ENCODE measurements at places on chromosomes 2 and 18.

- DNase-seq = no peak
These were observed 65.6 kb downstream of the CACNB4 start for GRCh38 chr2:152033011-152033925.

DNA sequence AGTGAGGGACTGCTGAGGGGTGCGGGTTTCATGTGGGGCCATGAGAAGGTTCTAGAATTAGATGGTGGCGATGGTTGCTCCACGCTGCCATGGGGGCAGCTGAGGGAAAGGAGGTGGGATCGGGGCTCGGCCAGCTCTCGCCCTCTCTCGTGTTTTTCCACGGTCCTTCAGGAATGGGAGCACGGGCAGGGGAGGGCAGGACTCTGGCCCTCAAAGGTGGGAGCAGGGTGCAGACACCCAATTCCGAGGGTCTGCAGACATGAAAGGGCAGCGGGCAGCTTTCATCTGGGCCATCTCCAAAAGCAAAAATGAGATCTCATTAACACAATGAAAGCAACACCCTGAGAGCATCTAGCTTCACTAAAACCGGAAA lies 53.4 kb upstream of the SALL3 start:
- no peak for DNase-seq

GRCh38 chr18:73093687-73094250 lies 226.0 kb upstream of the NETO1 start:
- DNase-seq = no peak

GRCh38 chr2:231992888-231993287 lies 31.4 kb downstream of the DIS3L2 start:
- DNase-seq = no peak

DNA sequence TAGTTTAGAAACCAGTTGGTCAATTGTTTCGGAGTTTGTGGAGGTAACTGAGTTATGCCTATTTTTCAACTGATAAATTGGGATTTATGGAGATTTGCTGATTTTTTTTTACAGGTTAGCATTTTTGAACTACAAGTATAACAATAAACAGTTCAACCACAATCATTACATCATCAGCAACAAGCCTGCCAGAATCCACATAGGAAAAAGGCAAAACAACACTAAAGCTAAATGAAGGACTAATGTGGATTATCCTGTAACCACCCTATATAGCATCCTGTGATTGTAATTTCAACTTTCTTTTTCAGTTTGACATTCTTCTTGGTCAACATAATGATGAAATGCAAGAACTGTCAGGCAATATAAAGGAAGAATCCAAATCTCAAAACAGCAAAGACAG lies 76.5 kb downstream of the CCDC102B start:
- DNase-seq = no peak

- peak; percentile 42 for DNase-seq
These were observed 90.9 kb downstream of the CAPN13 start for GRCh38 chr2:30716123-30716900.

- DNase-seq = no peak
These were observed 492.0 kb downstream of the TNS1 start for GRCh38 chr2:217510771-217511291.

DNA sequence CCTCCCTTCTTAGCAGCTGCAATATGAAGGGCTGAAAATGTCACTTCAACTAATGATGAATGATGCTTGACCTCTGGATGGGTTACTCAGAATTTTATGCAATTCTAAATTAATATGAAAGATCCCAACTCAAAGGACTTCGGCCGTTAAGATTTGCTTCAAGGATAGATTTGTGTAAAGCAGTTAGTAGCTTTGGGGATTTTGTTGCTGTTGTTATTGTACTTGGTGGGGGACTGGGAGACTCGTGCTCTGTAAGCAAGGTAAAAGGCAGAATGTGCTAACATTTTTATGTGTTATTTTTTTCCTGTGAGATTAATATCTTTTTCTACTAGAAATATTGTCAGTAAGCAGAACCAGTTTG lies 478.8 kb downstream of the ARHGAP15 start:
- no peak for DNase-seq

DNA sequence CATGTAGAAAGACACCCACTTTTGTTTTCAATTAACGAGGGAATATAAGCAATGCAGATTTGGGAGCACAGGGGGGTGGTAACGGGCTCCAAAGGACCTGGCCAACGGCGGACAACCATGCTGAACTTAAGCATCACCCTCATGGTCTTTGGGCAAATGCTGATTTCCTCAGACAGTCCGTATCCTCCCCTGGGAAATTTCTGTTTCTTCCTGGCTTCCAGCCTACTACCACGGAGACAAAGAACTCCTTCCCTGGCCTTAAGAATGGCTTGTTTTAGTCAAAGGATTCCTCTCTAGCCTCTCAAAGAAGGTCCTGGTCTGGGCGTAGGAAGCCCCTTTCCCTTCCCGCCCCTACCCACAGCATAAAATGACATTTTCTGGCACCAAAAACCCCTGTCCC lies 34.3 kb downstream of the EN1 start:
- no peak for DNase-seq

- DNase-seq = no peak
These were observed 19.6 kb upstream of the ESPNL start for GRCh38 chr2:238080518-238080917.

- DNase-seq = no peak
These were observed 75.4 kb downstream of the SPTBN1 start for GRCh38 chr2:54531558-54531957.

DNA sequence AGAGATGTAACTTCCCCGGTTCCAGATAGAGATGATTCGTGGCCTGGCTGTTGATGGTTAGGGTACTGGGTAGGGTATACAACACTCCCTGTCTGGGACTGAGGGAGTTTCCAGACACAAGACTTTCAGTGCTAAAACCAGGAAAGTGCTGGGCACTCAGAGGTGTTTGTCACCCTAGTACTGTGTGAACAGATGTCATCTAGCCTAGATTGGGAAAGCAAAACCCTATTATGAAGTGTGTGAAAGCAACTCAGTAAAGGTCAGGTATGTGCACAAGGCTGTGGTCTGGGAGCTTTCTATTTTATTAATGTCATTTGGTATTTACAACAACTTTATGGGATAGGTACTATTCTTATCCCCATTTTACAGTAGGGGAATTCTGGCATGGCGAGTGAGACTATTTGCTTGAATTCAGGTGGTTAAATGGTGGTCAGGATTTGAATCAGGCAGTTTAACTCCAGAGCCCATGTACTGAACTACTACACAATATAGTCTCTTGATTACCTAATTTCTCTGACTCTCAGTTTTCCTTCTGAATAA lies 2.6 kb downstream of the BZW1 start:
- no peak for DNase-seq

DNA sequence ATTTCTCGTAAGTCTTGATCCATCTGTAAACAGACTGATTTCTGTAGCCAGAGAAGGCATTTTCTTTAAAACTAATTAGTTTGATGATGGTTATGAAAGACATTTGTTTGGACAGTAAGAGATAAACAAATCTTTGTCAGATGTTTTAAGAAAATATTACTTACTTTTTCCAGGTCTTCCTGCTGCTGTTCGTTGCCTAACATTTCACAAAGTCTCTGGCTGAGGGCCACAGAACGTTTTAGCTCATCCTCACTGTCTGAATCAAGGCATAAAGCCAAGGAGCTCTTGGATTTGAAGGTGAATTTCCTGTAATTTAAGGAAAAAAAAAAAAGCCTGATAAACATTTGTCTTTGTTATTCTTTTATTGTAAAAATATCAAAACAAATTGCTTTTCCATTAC lies 57.8 kb downstream of the VIL1 start:
- no peak for DNase-seq

DNA sequence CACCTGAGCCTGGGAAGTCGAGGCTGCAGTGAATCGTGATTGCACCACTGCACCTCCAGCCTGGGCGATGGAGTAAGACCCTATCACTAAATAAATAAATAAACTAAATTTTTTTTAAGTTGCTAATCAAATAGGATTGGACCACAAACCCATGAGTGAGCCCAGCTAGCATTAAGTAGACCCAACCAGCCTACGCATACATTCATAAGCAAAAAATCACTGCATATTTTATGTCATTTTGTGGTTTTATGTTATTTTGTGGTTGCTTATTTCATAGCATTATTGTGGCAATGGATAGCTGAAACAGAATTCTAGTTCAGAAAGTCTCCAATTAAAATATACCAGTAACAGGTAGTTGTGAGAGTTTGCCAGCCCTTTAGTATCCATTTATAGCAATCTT lies 29.1 kb upstream of the ZC3H15 start:
- no peak for DNase-seq

GRCh38 chr2:9980520-9980919 lies 29.0 kb downstream of the GRHL1 start:
- no peak for DNase-seq

GRCh38 chr2:45567288-45567963 lies 43.6 kb downstream of the SRBD1 start:
- no peak for DNase-seq

DNA sequence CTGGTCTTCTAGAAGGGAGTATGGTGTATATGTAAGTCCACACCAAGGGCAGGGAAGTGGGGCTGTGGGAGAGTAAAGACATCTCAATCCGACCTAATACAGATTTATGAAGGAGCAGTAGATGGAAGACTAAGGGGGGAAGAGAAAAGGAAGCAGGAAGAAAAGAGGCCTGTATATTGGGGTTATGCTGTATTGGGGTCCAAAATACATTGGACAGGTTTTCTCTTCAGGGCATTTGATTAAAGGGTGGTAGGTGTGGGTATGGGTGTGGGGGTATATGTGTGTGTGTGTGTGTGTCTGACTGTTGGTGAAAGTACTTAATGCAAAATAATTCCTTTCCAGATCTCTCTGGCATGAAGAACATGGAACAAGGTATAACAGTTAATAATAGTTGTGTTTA lies 33.6 kb upstream of the SCYGR2 start:
- DNase-seq = no peak

GRCh38 chr2:28273751-28274150 lies 118.9 kb upstream of the FOSL2 start:
- DNase-seq = peak; percentile 18

DNA sequence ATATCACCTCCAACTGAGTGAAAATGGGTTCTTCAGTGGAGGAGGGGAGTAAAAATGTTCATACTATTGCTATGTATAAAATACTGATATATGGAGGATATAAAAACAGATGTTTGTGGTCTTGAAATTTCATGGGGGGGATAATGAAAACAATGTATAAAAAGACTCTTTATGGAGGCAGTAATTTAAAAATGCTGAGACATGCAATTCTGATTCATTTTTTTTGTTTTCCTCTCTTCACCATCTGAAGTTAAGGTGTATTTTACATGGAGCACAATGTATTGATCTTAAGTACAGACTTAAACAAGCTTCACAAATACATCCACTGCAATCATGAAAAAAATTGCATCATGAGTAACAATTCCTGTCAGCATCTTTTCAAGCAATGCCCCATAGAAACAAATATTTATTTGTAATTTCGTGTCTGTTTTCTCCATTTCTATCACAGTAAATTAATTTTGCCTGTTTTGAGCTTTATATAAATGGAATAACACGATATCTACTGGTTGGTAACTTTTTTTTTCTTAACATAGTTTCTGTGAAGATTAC lies 393.2 kb upstream of the ZNF804A start:
- no peak for DNase-seq

- no peak for DNase-seq
These were observed 46.5 kb downstream of the MBP start for GRCh38 chr18:77086034-77086433.

GRCh38 chr2:207734264-207734635 lies 22.8 kb downstream of the CCNYL1 start:
- no peak for DNase-seq

DNA sequence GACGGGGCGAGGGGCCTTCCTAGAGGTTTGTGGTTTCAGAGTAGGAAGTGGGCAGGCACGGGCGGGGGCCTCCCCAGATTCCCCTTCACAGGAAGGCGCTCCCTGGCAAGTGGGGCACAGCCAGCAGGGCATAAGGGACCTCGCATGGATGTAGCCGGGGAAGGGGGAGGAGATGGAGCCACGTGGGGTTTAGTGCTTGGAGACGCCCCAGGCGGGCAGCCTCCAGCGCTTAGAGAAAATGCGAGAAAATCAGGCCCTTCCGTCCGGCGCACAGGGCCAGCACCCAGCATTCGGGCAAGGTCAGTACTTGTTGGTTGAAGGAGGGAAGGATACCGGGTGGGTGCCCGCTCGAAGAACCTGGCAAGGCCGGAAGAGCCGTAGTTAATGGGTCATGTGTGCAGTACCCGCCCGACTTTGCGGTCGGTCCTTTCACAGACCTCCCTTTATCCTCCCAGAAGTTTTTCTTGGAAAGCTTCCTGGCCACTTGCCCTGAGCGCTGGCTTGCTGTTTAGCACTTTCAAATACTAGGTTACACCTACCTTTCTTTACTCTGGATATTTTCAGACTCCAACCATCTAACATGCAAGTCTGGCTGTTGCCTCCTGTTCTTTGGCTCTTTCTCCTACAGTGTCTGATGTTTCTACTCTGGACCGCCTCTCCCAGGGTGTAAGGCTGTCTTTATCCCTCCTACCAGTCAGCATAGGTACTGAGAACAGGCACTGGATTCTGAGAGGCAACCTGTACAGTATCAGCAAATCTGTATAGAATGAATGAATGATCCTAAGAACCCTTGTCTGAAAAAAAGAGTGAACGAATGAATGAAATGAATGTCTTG lies 78.1 kb downstream of the CIB4 start:
- no peak for DNase-seq

DNA sequence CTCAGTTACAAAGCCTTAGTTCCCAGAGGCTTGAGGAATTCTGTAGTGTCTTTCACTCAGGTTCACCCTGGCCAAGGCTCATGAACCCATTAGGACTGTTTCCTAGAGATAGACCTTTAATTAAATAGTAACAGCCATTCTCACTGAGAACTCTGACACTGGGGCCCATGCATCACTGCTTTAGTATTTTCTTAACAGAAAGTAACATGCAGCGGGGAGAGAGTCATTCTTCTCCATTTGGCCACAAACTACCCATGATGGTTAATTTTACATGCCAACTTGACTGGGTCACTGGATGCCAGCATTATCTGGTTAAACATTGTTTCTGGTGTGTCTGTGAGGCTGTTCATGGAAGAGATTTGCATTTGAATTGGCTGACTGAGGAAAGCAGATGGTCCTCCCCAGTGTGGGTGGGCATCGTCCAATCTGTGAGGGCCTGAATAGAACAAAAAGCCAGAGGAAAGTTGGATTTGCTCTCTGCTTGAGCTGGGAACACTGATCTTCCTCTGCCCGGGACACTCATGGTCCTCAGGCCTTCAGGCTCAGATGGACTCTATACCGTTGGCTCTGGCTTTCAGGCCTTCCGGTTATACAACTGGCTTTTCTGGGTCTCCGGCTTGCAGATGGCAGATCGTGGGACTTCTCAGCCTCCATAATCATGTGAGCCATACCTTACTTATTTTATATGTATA lies 5.6 kb upstream of the CPLX4 start:
- DNase-seq = no peak

- no peak for DNase-seq
These were observed 7.4 kb downstream of the THNSL2 start for GRCh38 chr2:88177556-88177955.

DNA sequence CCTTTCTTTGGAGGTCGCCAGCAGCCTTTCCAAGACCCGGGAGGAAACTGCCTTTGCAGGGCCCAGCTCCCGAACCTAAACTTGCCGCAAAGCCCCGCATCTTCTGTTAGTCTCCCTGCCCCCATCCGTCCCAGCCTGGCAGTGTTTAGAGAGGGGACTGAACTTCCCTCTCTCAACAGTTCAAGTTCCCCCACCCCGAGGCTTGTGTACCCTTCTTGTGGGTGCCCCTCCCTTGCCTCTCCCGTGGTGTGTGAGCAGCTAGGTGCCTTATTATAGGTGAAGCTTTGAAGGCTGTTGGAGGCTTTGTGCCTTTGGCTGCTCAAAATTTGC lies 1.4 kb downstream of the LBH start:
- DNase-seq = no peak

GRCh38 chr2:30361751-30362394 lies 85.2 kb upstream of the LCLAT1 start:
- no peak for DNase-seq
